Left cardiac atrium (tissue), 4 donors: ENCODE measurements at places on chromosomes 5 and 9. TPM values are rescaled to one million over a fixed set of nuclear protein-coding genes. Genes with fewer than 3 reads are reported as not detected.

DNA sequence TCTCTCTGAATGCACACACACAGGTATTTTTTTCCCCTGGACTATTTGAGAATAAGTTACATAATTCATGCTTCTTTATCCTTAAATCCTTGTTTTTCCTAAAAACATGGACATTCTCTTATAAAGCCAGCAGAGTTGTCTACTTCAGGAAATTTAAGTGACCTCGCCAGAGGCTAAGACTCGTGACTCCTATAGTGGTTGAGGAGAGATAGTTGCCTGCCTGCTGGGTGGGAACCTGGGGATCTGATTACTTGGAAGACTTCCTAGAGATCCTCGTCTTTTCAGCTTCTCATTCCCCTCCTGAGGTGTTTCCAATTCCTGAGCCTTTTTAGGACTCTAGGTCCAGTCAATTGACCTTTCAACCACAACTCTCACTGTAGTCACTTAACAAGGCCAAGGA is 5.5 kb downstream of the SLC30A5 start:
- no peak for DNase-seq

DNA sequence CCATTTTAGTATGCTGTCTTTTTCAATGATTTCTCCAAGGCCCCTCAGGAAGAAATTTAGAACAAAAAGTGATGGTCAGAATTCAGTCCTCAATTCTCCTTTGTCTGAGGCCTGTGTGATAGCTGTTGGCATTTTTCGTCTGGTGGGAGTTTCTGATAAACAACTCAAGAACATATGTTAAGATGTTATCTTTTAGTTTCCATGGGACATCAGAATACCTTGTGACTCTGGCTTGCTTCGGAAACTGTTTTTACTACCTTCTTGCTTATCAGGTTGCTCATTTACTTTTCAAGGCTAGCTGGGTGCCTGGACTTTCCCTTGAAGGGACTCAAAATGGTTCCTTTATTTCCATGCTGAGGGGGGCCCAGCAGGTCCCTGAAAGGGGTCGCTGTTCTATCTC is 97.2 kb downstream of the INVS start:
- no peak for DNase-seq

GRCh38 chr9:108655818-108656217 is 200.0 kb downstream of the ACTL7B start:
- no peak for DNase-seq

- DNase-seq, result no peak
Measured at GRCh38 chr5:147751156-147751830, 31.2 kb downstream of the JAKMIP2 start.

DNA sequence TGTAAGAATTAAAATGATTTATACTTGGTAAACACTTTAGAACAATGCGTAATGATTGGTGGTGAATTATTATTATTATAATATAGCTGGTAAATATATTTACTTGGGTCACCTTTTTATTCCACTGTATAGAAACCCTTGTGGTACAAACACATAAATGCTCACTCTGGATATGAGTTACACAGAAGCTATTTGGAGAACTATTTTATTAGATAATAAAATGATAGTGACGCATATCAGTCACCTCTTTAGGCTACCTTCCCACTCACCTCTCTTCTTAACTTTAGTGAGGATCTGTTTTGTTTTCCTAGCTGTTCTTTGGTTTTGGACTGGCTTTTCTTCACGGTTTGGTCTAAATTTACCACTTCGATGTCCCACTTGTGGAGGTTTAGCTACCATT is 537.8 kb upstream of the DAP start:
- DNase-seq, result no peak

DNA sequence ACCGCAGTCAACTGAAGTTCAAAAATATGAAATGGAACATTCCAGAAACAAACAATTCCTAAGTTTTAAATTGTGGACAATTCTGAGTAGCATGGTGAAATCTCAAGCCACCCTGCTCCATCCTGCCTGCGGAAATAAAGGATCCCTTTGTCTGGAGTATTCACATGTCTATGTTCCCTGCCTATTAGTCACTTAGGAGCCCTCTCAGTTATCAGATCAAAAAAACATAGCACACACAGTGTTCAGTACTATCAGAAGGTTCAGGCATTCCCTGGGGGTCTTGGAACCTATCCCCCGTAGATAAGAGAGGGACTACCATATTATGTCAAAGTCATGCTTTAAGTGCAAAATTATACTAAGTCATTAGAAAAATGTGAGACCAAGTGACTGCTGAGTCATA is 300.8 kb downstream of the SEMA5A start:
- DNase-seq, result no peak

- no peak for DNase-seq
Measured at GRCh38 chr5:60597572-60598320, 102.2 kb downstream of the DEPDC1B start.

DNA sequence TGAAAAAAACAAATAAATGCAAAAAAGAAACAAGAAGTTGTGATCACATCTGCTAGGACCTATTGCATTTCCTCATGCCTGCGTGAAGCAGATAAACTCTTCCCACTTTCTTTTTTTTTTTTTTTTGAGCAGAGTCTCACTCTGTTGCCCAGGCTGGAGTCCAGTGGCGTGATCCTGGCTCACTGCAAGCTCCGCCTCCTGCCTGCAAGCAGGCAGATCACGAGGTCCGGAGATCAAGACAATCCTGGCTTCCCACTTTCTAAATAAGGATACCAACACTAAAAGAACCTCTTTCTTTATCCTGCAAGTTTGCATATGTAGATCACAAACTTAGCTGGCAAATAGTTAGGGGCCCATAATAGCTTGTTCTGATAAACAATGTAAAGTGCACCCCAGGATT is 128.6 kb downstream of the ASTN2 start:
- no peak for DNase-seq

DNA sequence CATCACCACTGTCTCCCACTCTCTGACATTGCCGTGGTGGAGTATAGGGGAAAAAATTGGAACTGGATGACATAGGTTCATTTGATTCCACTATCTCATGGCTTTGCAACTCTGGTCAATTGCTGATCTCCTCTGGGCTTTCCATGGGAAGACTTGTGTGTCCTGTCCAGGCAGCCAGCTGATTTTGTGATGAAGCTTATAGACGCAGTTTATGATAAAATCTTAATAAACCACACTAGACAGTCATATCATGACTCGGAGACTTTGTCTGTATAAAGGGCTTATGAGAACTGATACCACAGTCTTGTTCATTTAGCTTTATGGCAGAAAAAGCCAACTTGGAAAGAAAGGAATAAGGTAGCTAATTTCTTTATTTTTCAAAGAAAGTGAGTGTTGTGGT is 296.5 kb downstream of the MAST4 start:
- no peak for DNase-seq

DNA sequence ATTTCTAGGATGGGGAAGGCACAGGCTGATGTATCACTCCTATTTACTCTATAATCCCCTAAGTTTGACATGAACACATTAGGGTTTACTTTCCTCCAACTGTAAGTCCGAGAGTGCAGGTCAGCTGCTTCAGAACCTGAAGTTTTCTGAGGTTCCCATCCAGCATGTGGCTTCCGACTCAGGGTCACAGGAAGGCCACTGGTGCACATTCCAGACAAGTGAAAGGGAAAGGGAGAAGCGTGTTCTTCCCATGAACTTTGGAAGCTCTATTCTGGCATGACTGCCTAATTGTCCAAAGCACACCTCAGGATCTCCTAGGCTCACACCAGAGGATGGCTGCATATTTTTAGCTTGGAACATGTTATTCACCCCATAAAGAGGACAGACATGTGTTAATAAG is 602.6 kb downstream of the SEMA5A start:
- no peak for DNase-seq

DNA sequence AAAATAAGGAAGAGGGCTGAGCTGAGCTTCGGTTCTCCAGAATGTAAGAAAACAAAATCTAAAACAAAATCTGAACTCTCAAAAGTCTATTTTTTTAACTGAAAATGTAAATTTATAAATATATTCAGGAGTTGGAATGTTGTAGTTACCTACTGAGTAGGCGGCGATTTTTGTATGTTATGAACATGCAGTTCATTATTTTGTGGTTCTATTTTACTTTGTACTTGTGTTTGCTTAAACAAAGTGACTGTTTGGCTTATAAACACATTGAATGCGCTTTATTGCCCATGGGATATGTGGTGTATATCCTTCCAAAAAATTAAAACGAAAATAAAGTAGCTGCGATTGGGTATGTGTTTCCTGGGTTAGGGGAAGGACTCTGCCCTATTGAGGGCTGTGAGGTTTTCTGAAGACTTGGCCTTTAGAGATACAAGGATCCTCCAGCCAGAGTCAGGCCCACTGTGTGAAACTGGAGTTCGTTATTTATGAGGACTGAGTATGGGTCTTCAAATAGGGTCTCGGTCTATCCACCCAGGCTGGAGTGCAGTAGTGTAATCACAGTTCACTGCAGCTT is 3.8 kb downstream of the EGR1 start:
- DNase-seq, result no peak

Gene CDKN2B-AS1
- total RNA-seq, result not detected

DNA sequence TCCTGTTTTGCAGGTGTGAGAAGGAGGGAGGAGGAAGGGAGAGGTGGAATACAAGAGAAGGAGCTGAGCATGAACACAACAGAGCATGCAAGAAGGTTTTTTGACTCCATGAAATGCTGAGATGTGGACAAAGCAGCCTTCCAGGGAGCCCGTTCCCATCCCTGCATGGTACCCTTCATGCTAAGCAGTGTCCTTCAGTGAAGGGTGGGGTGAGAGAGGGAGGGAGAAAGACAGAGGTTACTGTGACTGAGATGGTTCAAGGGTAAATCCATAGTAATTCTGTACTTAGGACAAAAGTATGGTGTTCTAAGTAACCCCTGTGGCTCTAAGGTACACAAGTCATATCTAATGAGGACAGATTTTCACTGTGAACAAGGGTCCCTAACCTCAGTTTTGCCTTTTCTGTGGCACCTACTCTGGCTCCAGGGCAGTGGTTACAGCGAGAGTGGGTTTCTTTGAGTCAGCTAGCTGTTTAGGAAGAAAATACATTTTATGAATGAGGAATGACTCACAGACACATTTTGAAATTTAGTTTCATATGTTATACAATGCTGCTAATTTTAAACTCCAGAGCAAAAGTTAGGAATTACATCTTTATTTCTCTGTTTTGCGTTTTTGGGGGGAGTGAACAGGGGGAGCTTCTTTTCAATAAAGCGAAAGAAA is 184.9 kb upstream of the SLC12A2 start:
- no peak for DNase-seq

DNA sequence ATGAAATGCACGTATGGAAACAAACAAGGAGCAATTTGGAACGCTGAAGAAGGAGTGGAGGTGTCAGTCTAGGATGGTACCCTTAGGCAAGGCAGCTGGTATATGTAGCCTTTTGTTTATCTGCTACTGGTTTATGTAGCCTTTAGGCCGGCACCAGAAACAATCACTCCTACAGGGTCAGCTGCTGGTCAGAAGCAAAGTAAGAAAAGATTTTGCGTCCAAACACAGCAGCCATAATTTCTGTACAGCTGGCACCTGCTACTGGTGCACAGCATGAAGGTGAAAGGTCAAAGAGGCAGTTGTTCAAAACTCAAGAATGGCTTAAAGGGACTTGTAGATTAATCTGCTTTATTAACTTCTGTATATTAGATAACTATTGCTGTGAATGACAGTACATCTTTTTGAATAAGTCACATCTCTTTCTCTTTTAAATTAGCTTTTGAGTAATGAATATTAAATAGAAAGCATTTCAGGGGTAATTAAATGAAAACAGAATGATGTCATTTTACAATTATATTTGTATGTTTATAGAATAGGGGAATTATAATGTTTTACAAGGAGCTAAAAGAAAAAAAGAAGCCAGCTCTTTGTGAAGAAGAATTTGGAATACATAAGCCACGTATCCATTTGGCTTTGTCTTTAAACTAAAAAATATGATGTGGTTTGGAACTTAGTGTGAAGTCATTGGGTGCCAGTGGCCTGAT is 33.1 kb upstream of the TLX3 start:
- no peak for DNase-seq

GRCh38 chr5:124729720-124730359 is 16.6 kb downstream of the ZNF608 start:
- DNase-seq, result no peak

GRCh38 chr5:140186267-140186671 is 11.3 kb downstream of the CYSTM1 start:
- DNase-seq, result no peak

- no peak for DNase-seq
Measured at GRCh38 chr9:122219856-122220672, 8.7 kb downstream of the LHX6 start.

DNA sequence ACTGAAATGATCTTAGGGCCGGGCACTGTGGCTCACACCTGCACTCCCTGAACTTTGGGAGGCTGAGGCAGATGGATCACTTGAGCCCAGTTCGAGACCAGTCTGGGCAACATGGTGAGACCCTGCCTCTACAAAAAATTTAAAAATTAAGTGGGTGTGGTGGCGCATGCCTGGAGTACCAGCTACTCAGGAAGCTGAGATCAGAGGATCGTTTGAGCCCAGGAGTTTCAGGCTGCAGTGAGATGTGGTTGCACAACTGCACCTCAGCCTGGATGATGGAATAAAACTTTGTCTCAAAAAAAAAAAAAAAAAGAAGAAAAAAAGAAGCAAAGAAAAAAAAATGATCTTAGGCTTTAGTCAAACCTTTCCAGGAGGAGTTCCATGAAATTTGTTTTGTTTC is 41.8 kb downstream of the MEF2C start:
- DNase-seq, result no peak

GRCh38 chr9:136847088-136847825 is 2.0 kb upstream of the PHPT1 start:
- DNase-seq, result peak; percentile 79

GRCh38 chr5:180492226-180492903 is 1.8 kb upstream of the CNOT6 start:
- DNase-seq, result no peak

- DNase-seq, result no peak
Measured at GRCh38 chr9:33459115-33459514, 11.7 kb upstream of the AQP3 start.

DNA sequence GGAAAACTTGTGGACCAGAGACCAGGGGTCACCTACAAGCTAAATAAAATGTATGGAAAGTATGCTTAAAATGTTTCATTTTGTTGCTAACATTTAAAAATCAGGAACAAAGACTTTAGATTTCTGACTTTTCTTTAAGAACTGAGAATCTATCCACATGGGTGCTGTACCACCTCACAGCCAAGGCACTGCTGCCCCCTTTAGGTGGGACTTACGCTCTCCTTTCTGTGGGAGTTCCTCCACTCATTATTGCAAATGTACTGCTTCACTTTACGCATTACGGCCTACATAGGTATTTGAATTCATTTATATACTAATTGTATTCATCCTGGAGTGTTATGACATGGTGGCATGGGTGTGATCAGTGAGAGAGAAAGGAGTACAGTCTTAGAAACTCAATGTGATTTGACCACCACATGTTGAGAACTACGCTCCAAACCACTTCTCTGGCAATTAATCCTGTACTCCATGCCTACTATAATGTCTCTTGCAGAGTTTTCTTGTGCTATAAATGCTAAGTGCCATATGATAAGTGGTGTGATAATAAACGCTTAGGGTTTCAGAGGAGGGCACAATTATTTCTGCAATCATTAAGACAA is 24.7 kb upstream of the CETN3 start:
- no peak for DNase-seq
